ENCODE measurements at places on chromosomes 2 and 18.

DNA sequence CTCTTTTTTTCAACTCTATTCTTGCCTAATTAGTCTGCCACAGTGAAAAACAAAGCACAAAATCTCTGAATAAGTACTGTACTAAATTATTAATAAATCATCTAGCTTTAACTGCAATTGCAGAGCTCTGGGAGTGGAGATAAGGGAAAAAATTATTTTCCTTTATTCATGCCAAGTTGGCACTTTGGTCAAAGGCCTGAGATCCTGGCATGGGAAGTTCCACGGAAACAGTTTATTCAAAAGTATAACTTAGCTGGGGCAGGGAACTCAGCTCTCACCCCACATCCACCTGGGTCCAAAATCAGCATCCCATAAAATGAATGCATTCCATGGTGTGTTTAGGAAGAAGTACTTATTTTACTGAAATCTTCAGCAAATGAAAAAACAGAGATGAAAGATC is 185.2 kb upstream of the APCDD1 start:
- no peak for DNase-seq

GRCh38 chr2:230541934-230542380 is 126.0 kb downstream of the SP100 start:
- no peak for DNase-seq

- no peak for DNase-seq
Measured at GRCh38 chr2:102065675-102066252, 74.0 kb downstream of the IL1R2 start.

DNA sequence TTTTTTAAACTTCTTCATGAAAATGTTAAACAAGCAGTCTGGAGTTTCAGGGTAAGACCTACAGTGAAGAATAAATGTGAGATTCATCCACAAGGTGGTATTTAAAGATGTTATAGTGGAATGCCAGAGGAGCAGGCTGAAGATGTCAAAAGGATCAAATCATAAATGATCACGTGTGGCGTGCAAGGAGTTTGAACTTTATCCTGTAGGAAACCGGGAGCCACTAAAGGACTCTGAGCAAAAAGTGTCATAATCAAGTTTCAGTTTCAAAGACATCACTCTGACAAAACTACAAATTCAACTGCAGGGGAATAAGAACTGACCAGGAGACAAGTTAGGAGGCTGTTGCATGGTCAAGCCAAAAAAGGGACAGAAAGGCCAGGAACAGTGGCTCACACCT is 19.9 kb downstream of the NHEJ1 start:
- DNase-seq: no peak

DNA sequence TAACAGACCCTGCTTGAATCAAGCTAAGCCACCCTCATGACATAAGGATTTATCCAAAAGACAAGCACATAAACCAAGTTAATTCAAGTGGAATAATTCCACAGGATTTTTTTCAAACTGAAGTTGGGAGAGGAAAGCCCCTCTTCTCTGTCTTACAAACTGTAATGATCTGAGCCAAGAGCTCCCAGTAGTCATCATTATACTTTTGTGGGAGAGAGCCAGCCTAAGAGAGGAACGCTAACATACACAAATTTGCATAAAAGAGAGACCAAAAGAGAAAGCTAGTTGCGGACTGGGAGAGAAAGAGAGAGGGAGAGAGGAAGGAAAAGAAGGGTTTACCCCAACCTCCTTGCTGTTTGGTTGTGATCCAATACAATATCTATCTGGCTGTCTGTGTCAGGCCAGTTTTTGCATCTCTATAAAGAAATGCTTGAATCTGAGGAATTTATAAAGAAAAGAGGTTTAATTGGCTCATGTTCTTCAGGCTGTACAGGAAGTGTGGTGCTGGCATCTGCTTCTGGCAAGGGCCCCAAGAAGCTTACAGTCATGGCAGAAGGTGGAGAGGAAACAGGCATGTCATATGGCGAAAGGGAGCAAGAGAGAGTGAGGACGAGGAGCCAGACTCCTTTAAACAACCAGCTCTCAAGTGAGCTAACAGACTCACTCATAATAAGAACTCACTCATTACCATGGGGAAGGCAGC is 20.8 kb upstream of the PUM2 start:
- DNase-seq: no peak

DNA sequence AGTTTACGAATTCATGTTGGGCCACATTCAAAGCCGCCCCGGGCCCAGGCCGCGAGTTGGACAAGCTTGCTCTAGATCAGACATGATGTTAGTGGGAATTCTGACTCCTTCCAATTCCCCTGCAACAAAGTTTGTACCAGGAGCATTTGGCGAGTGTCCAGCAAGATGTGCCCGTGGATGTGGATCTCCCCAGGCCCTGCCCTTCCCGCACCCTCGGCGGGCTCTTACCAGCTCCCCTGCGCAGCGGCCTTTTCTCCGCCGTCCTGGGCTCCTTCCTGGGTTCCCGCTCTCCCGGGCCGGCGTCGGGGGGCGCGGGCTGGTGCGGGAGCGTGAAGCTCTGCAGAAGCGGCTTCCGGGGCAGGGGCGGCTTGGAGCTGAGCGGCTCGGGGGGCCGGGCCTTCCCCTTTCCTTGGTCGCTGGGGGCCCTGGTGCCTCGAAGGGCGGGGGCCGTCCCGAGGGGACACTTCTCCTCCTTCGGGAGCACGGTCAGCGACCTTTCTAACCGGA is 90.8 kb upstream of the MGAT4A start:
- no peak for DNase-seq

DNA sequence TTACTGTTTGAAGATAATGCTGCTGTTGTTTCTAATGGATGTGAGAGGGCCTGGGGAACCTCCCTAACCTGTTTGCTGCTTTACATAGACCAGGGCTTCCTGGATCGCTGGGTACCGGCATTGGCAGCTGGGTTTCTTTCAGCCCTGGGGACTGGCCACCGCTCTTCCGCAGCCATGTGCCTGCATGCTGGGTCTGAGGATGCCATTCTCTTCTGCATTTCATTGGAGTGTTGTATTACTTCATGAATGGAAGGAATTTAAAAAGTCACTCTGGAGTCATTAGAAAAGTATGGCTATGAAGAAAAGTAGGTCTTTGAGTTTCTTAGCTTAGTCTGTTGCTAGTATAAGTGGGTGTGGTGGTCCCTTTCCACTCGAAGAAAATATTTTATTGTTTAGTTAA is 107.3 kb upstream of the MGAT5 start:
- no peak for DNase-seq

- no peak for DNase-seq
Measured at GRCh38 chr2:62672601-62673000, 32.9 kb upstream of the EHBP1 start.

DNA sequence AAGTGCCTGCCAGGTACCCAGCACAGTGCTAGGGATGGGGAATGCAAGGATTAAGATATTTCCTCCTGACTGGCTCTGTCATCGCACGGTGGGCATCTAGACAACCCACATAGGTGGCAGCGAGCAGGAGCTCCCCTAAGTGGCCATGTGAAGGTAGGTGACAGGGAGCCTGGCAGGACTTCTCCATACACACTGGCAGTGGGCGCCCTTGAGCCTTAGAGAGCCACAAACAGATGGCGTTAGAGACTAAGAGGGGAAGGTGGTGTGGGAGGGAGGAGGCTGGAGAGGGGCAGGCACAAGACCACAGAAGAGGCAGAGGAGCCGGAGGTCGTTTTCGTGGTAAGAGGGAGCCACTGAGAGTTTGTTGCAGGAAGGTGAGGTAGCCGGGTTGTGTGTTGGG is 15.2 kb downstream of the PRELID3A start:
- peak; percentile 87 for DNase-seq

- no peak for DNase-seq
Measured at GRCh38 chr2:236286873-236287545, 22.8 kb upstream of the ASB18 start.

- peak; percentile 87 for DNase-seq
Measured at GRCh38 chr18:69757733-69758132, 189.9 kb downstream of the CD226 start.

GRCh38 chr2:10285556-10286198 is 17.0 kb upstream of the HPCAL1 start:
- peak; percentile 14 for DNase-seq

GRCh38 chr18:68847219-68847837 is 49.4 kb downstream of the CCDC102B start:
- DNase-seq: no peak

GRCh38 chr2:232870766-232871371 is 805 bp downstream of the SNORC start:
- no peak for DNase-seq

DNA sequence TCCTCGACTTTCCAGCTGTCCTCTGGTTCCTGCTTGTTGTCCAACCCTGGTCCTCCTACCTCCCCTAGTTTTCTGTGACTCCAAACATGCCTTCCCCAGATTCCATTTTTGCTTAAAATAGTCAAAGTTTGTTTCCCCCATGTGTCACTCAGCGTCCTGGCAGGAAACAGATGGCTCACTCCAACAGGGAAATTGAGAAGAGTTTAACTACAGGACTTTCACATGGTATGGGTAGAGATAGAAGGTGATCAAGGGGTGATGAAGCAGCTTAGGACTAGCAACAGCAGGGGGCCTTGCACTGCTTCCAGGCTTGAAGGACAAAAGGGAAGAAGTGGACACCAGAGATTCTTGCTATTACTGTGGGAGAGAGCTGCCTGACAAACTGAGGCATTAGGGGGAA is 6.1 kb upstream of the CUL3 start:
- DNase-seq: no peak

DNA sequence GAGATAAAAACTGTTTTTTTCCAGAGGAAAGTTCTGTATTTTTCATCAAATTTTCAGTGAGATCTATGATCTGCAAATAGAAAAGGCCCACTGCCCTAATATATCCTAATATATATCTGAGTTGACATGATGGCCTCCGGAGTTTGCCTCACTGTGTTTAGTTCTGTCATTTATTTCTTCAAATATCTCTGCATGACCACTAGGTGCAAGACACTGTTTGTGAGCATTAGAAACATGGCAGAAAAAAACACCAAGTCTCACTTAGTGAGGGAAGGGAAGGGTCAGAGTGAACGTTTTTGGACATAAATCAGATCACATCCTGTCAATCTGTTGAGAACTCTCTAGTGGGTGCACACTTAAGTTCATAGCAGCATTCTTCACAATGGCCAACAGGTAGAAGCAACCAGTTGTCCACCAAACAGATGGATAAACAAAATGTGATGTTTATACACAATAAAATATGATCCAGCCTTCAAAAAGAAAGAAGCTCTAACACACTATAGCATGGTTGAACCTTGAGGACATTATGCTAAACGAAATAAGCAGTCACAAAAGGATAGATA is 53.4 kb downstream of the SPIRE1 start:
- no peak for DNase-seq

- DNase-seq: no peak
Measured at GRCh38 chr2:239194731-239195317, 206.0 kb downstream of the HDAC4 start.

- DNase-seq: no peak
Measured at GRCh38 chr2:121697108-121697631, 39.5 kb downstream of the NIFK start.

- DNase-seq: no peak
Measured at GRCh38 chr18:37274309-37275236, 291.0 kb downstream of the CELF4 start.

DNA sequence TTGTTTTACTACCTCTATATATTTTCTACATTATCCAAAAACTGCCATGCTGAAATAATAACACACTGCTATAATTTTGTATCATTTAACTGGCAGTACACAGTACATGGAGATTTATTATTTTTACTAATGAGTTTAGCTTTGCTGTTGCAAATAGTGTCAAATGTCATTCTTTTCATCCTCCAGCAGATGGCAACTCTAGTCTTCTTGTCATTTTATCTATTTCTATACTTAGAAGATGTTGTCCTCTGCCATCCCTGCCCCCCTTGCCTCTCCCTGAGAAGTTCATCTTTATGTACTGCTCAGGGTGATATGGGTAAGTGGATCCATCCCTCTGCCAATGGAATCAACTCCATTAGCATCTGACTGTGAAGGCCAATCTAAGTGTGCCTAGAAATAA is 21.7 kb upstream of the LRRTM1 start:
- no peak for DNase-seq

DNA sequence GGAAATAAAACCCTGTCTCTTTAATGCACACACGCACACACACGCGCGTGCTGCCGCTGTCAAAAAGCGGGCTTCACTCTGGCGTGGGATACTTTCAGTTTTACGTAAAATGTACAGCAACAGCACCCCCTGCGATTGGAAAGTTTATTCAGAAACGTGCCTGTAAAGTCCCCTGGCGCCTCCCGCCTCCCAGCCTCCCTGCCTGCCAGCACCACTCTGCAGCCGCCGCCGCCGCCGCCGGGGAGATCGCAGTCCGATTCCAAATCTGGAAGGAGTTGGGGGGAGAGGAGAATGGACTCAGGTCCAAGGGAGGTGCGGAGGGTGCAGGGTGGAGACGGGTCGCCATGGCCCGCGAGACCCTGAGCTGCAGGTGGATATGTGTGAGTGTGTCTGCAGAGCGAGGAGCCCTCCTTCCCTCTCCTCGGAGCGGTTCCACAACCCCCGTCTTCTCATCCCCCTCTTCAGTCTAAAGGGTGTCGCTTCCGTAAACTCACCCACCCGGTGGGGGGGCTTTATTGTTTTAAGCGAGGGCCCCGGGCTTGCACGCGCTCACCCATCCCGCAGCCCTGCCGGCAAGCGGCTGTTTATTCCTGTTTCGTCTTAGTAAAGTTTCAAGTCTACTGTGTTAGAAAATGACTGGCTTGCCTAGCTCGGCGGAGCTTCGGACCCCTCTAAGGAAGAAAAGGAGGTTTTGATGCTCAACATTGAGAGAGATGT is 1.8 kb upstream of the BCL11A start:
- DNase-seq: peak; percentile 56

- DNase-seq: no peak
Measured at GRCh38 chr2:22970284-22970975, 414.5 kb upstream of the KLHL29 start.

- DNase-seq: no peak
Measured at GRCh38 chr2:171394164-171394740, 39.5 kb downstream of the METTL8 start.

- DNase-seq: no peak
Measured at GRCh38 chr2:238699307-238700116, 148.4 kb upstream of the TWIST2 start.

DNA sequence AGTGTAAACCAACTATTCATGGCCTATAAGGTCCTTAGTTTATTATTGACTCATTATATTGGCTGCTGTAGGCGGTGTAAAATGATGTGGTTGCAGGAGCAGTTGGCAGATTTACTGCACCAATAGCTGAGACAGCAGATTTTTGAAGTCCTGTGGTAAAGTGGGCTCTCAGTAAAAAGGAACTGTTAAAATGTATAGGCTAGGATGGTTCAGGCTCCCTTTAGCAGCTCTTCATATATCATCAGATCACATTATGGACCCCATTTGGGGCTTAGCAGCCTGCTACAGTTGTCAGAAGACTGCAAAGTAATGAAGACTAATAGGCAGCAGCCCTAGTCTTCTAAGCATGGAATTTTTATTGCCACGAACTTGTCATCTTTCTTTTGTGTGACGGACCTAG is 27.8 kb downstream of the MTX2 start:
- DNase-seq: no peak

- DNase-seq: no peak
Measured at GRCh38 chr18:68705119-68705518, 9.8 kb downstream of the TMX3 start.

Data from COR-L47 (cell line).